ENCODE measurements at places on chromosomes 12 and 14.

- DNase-seq, result no peak
These were observed 65.9 kb upstream of the C14orf180 start for GRCh38 chr14:104513641-104514046.

DNA sequence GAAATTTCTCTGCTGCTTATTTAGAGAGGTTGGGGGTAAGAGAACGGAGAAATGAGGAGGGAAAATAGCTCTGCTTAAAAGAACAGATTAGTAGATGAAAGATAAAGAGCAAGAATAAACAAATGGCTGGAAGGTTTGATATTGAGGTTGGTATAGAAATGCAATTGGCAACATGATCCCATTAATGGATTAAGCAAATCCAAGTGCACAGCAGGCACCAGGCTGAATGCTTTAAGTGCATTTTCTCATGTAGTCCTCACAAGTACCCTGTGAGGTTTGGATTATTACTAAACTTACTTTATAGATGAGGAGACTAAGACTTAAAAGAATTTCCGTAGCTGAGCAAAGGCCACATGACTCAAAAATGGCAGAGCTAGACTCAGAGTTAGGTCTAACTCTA, 76.9 kb upstream of the ATF1 start:
- no peak for DNase-seq

DNA sequence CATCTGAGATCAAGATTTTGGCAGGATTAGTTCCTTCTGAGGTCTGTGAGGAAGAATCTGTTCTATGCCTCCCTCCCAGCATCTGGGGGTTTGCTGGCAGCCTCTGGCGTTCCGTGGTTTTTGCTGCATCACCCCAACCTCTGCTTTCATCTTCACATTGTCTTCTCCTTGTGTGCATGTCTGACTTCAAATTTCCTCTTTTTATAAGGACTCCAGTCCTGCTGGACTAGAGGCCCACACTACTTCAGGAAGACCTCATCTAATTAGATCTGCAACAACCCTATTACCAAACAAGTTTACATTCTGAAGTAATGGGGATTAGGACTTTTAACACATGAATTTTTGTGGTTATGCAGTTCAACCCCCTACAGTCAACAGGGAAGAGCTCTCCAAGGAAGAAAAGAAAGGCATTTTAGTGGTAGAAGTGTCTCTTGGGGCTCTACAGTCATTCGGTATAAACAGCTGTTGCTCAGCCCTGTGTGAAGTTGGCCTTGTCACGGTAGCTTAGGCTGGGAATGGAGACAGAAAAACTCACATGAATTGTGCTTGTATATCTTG, 89.7 kb downstream of the CAND1 start:
- DNase-seq, result no peak

DNA sequence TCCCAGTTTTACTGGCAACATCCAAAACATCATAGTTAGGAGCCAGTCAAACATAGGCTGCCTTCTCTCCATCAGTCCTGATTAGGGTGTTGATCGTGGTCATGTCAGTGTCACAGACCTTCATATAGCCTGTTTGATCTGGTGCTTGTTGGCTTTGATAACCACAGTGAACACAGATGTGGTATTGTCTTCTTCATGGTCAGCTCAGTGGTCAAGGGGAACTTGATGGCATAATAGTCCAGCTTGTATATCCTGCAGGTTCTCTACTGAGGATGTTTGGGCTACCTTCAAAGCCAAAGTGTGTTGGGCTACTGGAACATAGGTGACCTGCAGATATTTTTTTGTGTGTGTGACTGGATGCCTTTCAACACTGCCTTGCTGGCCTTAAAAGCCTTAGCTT, 21.7 kb downstream of the PRORP start:
- no peak for DNase-seq

GRCh38 chr12:129839679-129840078, 64.1 kb downstream of the TMEM132D start:
- no peak for DNase-seq
